T-helper 9 cell (primary cell): ENCODE measurements at places on chromosomes 3 and 15.

DNA sequence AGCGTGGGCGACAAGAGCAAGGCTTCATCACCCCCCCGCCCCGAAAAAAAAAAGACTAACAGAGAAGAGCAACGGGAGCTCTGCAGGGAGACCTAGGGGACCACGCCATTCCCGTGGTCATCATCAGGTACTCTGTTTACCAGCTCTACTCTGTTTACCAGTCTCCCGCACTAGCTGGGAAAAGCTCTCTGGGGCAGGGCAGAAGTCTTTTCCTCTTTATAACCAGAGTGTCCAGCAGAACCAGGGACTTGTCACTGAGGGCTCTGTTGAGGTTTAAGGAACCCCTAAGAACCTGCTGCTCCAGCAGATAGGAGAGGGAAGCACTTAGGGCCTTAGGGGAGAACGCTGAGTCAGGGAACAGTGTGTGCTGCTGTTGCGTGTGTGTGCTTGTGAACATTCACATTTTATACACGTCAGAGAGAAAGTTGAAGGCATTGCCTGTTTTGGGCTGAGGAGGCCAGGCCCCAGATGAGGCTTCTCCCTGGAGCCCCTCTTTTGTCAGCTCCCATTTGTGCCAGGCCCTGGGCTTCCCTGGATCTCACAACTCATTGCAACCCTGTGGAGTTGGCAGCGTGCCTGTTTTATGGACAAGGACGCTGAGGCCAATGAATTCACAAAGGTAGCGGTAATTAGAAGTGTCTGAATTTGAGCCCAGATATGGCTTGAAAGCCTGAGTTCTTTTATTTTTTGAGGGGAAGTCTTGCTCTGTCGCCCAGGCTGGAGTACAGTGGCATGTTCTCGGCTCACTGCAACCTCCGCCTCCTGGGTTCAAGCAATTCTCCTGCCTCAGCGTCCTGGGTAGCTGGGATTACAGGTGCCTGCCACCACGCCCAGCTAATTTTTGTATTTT lies 24.2 kb upstream of the ERICH6 start:
- DNase-seq = no peak

GRCh38 chr3:63654211-63654610 lies 1.7 kb downstream of the SNTN start:
- no peak for DNase-seq

- DNase-seq = no peak
Observed at GRCh38 chr3:180626844-180627243, 24.9 kb downstream of the TTC14 start.

DNA sequence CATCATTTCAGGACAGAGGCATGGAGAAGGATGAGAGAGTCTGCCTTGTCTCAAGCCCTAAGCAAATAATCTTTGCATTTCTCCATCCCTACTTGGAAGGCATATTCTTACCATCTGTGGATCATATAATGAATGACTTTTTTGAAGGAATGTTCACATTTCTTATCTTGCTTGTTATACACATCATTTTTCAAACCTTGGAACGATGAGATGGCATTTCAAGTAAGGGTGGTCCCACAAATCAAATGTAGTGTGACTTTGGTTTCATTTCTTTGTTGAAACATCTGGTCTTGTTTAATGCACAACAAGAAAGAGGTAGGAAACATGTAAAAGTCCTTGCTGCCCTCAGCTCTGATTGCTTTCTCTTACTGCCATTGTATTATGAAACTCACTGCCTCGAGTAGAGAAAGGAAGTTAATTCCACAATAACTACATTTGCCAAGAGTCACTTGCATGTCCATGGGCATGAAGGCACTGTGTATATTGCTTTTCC lies 32.1 kb downstream of the RBMS3 start:
- DNase-seq = no peak

- no peak for DNase-seq
Observed at GRCh38 chr3:144324076-144324475, 352.5 kb downstream of the DIPK2A start.

GRCh38 chr15:31473385-31474058 lies 146.9 kb downstream of the KLF13 start:
- no peak for DNase-seq

- DNase-seq = no peak
Observed at GRCh38 chr3:100395679-100396431, 5.0 kb downstream of the TOMM70 start.

GRCh38 chr3:52007291-52007690 lies 11.6 kb upstream of the RPL29 start:
- DNase-seq = no peak

DNA sequence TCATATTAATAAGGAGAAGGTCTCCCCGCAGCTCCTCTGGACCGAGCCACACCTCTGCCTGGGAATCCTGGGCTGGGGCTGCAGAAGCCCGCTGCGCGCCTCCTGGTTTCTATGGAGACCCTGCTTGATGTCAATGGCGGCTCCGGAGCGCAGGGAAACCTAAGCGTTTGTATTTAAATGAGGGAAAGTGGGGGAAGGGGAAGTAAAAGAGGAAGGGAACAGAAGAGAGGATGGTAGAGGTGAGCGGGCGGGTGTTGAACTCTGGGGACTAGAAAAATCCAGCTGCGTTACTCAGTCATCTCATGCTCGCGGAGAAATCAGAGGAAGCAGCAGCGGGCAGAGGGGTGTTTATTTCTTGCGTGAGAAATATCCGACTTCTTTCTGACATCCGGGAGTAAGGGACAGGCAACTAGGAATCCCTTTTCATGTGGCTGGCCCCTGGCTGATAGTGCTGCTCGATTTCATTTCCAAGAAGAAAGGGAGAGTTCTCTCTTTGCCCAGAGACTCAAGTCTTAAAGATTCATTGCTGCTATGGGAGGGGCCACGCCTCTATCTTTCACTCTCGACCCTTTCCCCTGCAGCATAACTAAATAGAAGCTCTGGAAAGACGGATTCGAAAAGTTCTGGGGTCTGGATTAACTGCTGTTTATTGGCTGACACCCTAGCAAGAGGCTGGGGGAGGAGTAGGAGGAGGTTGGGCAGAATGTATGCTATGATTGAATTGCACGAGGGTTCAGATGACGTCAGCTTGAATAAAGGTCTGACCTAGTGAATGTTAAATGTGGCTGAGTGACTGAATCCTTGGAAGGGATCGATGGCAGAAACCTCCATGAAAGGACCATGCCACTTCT lies 110.5 kb upstream of the GAP43 start:
- DNase-seq = no peak

DNA sequence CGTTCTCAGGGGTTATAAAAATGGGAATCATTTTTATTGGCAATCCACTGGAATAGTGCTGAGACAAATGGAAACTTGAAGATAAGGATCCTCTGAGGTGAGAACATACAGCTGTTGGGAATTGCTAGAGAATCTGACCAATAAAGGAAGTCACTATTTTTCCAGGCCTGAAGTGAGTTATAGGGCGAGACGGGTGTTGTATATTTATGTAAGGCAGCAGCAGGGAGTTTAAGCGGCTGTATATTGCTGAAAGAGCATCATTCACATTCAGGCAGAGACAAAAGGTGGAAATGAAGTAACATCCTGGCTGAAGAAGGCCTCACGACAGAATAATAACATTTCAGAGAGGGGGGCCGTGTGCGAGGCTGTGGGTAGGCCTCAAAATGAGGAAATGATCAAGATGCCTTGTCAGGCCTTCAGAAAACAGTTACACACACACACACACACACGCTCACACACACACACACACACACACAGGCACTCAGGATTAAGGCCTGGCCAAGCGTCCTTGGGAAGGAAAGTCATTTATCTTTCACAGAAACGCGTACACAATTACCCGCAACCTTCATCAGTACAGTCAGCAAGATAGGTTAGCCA lies 964.9 kb upstream of the NR2F2 start:
- DNase-seq = no peak

DNA sequence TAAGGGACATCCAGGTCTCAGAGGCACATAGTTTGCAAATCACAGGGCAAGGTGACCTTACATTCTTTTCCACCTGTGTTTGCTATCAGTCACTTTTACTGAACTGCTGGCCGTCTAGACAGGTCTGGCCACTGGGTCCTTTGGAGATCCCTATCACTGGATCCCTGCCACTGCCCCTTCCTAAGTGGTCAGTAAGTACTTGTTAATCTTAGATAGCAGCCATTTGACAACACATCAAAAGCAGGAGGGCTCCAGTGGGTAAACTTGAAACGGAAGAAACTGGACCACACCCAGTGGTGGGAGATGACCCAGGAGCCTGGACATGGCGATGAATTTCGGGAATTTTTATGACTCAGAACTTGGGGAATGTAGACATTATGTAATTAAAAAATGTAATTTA lies 28.9 kb upstream of the RASGRP1 start:
- no peak for DNase-seq

DNA sequence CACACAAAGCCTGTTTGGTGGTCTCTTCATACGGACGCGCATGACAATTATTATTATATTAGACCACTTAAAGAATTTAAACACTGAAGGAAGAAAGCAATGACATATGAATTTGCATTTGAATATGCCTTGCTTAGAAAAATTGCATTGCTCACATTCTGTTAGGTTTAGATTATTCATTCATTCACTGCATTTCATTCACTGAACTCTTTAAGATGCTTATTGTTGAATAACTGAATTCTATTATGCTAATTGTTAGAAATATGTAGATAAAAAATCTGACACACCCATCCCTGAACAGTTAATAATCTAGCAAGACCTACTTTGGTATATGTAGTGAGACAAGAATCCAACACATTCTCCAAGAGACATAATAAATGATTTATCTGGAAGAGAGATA lies 94.4 kb upstream of the PEX5L start:
- no peak for DNase-seq

GRCh38 chr3:104273046-104273649 lies 1093.6 kb upstream of the ALCAM start:
- no peak for DNase-seq

- DNase-seq = no peak
Observed at GRCh38 chr3:187618722-187619121, 51.5 kb downstream of the SST start.

DNA sequence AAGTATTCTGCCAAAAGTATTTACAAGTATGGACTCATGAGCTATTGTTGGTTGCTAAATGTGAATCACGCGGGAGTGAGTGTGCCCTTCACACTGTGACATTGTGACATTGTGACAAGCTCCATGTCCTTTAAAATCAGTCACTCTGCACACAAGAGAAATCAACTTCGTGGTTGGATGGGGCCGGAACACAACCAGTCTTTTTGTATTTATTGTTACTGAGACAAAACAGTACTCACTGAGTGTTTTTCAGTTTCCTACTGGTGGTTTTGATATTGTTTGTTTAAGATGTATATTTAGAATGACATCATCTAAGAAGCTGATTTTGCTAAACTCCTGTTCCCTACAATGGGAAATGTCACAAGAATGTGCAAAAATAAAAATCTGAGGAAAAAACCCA lies 30.3 kb downstream of the SYNM start:
- no peak for DNase-seq

DNA sequence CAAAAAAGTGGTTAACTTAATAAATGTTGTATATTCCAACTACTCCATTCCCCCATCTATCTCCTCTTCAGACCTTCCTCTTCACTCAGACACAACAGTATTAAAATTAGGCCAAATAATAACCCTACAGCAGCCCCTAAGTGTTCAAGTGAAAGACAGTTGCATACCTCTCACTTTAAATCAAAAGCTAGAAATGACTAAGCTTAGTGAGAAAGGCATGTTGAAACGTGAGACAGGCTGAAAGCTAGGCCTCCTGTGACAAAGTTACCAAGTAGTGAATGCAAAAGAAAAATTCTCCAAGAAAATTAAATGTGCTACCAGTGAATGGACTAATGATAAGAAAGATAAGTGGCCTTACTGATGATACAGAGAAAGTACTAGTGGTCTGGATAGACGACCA lies 71.7 kb downstream of the ANKRD28 start:
- DNase-seq = no peak

DNA sequence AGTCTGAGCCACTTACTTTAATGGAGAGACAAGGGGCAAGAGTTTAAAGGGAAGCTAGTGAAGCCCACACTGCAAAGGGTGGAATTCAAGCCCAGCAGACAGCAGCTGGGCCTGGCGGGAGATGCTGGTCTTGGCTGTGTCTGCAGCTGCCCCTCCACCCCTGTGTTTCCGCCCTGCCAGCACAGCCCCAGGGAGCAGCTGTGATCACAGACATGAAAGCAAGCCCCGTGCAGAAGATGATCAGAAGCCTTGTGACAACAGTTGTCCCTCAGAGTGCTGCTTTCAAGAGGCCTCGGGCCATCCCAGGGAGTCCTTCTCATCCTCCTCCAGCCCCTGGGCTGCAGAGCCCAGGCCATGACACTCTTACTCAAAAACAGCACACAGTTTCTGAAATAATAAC lies 24.1 kb upstream of the SLC6A1 start:
- DNase-seq = no peak

DNA sequence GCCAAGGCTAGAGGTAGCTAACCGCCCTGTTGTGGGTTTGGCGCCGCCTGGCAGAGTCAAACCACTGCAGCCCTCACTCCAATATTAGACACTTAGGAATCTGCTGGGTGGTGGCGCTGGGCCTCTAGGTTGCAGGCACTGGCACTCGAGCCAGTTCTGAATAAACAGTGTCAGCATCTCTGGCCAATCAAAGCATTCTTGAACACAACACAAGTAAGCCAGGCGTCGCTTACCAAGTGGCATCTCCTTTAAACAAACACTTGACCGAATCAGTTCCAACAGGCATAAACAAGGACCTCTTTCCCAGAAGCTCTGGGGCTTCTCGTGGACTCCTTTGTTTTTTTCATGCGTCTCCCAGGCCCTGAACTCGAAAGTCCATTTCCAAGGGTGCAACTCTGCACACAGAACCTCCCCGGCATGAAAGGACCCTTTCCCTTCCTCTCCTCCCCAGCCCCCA lies 82.3 kb downstream of the LRIG1 start:
- no peak for DNase-seq

DNA sequence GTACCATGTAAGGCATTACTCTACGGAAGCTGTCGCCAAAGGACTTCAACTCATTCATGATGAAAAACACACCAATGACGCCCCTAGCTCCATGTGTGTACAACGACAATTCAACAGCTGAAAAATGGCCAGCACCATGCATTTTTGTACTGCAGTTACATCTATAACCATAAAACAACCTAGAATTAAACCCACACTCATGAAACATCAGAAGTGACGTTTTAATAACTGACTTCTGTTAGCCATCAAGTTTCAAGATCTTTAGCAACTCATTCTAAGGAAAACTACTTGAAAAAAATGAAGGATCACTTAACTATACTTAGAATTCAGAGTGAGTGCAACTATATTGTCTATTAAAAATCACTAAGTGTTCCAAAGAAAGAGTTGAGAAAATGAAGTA lies 84.9 kb downstream of the RFTN1 start:
- DNase-seq = no peak
